Naive thymus-derived CD4-positive, alpha-beta T cell (primary cell): ENCODE measurements at places on chromosomes 5 and 9.

GRCh38 chr9:135664801-135665794, 2.0 kb downstream of the LCN9 start:
- no peak for DNase-seq

DNA sequence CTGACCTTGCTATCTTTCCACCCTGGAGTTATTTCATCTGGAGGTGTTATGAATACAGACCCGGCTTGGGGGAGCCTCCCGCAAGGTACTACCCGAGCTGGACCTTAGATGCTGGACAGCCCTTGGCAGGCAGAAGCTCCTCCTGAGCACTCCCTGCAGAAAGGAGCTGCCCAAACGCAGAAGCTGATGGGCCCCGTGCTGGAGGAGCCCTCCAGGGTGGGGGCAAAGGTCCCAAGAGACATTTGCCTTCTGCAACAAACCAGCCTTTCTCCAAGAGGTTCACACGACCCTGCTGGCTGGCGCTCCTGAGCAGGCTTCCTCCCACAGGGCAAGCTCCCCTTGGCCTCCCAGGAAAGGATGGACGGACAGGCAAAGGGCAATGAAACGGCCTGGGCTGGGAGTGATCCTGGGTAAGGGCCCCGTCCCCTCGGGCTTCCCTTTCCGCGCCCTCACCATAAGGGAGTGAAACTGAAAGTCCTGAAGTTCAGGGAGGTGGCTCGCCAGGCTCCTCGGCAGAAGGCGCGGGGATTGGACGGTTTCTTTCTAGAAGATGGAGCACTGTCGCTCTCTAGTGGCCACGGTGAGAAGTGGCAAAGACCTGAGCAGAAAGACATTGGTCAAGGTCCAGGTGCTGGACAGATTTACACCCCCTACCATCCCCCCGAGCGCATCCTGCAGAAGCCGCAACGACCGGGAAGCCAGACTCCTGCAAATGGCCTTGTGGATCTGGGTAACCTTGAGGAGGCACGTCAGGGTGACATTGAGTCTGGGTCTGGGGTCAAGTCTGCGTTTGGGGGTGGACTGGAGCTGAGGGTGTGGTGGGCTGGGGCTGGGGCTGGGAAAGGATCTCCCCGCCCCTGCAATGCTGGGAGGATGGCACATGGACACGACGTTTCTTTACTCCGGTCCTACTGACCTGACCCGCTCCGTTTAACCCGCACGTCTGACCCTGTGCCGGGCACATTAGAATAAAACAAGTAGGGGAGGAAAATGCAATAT, 56.4 kb downstream of the NEURL1B start:
- peak; percentile 80 for DNase-seq

DNA sequence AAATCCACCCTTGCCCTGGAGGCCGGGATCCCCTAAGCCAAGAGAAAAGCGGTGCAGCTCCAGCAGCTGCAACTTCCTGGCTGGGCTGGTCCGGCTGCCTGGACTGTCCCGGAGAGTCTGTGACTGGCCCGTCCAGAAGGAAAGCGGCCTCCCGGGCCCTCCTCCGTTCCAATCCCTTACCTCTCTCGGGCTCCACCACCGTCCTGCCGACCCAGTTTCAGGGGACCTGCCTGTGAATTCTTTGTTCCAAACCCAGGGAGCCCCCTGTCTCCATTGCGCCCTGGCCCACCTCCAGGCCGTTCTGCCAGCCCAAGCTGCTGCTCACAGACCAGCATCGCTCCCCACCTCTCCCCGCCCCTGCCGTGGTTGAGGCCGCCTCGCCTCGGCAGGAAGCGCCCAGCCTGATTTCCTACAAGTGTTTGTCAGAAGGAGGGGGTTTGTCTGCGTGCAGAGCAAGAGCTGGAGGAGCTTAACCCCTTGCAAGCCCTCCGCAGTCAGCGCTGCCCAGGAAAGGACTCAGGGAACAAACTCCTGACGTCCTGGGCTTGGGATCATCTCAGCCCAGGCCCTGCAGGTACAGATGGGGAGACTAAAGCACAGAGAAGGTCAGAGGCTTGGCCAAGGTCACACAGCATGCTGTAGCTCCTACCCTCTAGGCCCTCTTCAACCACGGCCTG, at the start of gene AKNA:
Gene AKNA, minus strand, starts transcription at position 303 of the 677 bp plus-strand sequence. CDS start 6,649 bp downstream, outside the sequence.
- DNase-seq: peak; percentile 77

DNA sequence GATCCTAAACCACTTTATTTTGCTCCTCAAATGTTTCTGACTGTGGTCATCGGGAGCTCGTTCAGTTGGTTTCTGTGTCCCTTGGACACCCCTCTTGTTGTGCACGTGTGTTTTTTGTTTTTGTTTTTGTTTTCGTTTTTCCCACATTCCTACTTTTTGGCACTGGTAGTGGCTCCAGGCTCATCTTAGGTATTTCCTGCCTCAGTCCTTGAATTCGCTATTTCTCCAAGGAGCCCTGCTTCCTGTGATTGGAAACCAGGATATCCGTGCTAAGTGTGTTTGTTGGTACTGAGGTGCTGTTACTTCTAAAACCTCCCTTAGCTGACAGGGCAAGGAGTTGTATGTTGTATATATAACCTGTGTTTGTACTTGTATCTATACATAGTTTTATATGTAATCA, 5.9 kb downstream of the HMCN2 start:
- DNase-seq: no peak

- DNase-seq: peak; percentile 40
These were observed 53.5 kb downstream of the RGS3 start for GRCh38 chr9:113516840-113517577.

- no peak for DNase-seq
These were observed 49.3 kb downstream of the MLLT3 start for GRCh38 chr9:20573023-20573422.

DNA sequence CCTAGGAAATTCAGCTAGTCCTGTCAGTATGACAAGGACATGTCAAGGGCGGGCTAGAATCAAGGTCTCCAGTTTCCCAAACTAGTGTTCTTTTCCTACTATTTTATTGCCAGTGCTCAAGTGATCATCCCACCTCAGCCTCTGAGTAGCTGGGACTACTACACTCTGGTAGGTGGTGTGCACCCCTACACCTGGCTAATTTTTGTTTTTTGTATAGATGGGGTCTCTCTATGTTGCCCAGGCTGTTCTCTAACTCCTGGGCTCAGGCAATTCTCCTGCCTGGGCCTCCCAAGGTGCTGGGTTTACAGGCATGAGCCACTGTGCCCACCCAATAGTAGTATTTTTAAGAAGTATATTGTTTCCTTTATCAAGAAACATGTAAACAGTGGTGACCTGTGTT, 54.0 kb downstream of the C9orf85 start:
- no peak for DNase-seq

- no peak for DNase-seq
These were observed 31.5 kb downstream of the OLFML2A start for GRCh38 chr9:124808246-124808956.

DNA sequence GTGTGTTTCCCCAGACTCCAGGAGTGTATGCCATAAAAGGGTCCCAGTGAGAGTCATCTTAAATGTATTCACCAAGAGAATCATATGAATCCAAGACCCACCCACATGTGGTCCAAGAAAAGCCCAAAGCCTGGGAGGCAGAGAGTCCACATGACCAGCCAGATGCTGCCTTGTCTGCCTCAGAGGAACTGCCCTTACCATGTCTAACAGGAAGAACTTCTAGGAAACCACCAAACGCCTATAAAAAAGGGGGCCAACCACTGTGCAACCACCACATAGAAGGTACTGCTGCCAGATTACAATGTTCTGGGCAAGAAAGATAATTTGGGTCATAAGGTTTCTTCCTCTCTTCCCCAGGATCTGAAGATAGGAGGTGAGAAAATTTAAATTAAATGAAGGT, 129.8 kb upstream of the SLC24A2 start:
- no peak for DNase-seq

DNA sequence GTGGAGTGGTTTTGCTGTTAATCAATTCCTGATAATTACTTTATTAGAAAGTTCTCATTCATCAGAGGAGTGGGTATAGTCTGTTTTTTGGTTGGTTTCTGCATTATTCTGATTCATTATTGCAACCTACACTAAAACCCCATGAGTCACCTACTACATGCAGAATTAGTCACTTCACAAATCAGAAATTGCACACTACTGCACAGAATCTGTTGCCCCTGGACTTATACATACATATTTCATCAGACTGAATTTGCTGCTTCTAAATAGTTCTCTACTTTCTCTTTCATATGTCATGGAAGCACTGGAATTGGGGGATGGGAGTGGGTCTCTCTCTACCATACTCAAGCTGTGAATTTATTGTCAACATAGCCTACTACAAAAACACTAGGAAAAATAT, 585.1 kb downstream of the DNAH5 start:
- no peak for DNase-seq

DNA sequence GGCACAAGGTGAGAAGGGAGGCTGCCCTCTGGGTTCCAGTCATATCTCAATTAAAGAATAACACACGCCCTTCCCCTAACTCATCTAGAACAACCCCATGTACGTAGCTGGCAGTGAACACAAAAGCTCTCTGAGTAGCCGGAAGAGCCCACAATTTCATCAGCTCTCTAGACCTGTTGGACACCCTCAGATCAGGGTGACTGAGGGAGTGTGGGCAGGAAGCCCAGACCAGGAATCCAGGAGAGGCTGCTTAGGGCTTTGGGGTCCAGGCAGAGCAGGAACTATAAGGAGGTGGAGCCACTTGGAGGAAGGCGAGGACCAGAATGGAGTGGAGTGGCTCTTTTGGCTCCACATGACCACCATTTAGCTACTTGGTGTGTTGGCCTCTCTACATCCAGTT, 237.4 kb downstream of the NR3C1 start:
- no peak for DNase-seq

DNA sequence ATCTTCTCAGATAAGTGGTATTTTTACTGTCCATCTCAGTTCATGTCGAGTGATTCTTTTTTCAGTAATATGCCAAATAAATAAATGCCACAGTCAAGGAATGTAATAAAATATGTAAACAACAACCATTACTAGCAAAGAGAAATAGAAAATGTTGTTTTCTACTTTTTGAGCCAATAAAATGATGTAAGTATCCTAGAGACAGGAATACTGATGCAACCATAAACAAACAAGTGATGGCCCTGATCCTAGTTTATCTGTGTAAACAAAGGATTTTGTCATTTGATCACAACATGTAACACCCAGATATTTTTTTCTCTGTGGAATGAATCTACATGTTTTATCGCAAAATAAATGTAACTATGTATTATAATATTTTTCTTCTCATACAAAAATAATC, 1852.8 kb downstream of the EFNA5 start:
- no peak for DNase-seq

GRCh38 chr9:109926421-109926869, 146.4 kb downstream of the PALM2AKAP2 start:
- no peak for DNase-seq
